NCI-H446 treated with DMSO at 0.1 percent for 48 hours (cell line): ENCODE measurements at places on chromosomes 6 and 20.

- DNase-seq = no peak
Measured at GRCh38 chr6:63676412-63677114, 41.0 kb downstream of the PHF3 start.

DNA sequence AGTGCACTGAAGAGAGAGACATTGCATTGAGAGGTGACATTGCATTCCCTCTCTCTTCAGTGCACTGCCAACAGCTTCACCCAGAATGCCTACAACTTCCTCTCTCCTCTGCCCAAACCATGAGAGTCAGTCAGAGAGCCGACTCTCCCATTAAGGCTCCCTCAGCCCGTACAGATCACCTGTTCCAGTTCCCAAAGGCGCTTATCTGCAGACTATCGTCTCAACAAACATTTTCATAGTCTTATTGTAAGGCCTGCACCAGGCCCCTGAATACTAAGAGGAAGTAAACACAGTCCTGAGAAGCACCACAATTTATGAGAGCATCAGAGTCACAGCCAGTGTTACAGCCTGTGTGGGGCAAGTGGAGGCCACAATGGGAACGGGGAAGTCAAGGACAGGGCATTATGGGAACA lies 53.7 kb downstream of the GFOD1 start:
- no peak for DNase-seq

- no peak for DNase-seq
Measured at GRCh38 chr6:44855562-44856411, 468.3 kb downstream of the CDC5L start.

DNA sequence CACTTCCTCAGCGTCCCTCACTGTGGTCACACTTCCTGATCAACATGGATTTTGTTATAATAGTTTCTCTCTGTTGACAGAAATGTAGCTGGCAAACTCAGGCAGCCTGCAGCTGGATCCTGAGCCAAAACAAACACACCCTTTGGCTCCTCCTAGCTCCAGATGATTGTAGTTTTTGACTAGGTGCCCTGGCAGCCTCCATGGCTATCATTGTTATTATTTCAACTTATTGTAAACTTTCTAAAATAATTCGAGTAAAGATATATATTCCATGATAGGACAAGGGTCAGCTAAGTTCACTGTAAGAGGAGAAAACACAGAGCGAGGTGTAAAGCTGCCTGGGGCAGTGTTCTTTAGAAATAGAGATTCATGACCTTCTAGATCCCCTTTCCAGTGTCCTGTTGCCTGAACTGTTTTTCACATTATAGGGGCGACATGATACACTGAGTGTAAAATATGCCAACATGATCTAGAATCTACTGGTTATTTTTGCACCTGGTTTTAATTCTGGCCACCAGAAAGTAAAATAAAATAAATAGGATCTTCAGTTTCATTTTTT lies 98.2 kb upstream of the HDGFL1 start:
- DNase-seq = peak; percentile 75

- DNase-seq = no peak
Measured at GRCh38 chr20:10609276-10609675, 64.5 kb downstream of the JAG1 start.

DNA sequence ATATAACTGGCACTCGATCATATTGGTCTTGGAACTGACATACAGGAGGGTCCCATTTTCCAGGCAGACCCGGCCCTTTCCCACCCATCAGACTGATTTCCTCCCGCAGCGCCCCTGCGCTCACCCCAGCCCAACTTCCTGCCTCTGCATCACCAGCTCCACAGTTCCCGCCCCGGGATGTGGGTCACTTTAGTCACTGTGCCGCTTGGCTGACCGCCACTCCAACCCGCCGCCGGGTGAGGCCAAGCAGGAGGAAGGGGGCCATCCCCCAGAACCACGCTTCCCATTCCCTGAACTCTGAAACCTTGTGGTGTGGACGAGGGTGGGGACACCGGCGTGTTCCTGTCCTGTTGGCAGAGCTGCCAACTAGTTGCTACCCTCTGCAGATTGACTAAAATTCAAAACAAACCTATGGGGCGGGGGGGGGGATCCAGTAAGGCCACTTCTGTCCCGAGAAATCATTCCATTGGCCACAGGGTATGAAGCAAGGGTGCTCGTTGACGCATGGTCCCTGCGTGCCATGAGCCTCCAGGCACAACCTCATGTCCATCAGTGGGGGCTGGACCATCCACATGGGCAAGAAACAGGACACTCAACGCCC lies 12.3 kb downstream of the TGM2 start:
- DNase-seq = no peak

DNA sequence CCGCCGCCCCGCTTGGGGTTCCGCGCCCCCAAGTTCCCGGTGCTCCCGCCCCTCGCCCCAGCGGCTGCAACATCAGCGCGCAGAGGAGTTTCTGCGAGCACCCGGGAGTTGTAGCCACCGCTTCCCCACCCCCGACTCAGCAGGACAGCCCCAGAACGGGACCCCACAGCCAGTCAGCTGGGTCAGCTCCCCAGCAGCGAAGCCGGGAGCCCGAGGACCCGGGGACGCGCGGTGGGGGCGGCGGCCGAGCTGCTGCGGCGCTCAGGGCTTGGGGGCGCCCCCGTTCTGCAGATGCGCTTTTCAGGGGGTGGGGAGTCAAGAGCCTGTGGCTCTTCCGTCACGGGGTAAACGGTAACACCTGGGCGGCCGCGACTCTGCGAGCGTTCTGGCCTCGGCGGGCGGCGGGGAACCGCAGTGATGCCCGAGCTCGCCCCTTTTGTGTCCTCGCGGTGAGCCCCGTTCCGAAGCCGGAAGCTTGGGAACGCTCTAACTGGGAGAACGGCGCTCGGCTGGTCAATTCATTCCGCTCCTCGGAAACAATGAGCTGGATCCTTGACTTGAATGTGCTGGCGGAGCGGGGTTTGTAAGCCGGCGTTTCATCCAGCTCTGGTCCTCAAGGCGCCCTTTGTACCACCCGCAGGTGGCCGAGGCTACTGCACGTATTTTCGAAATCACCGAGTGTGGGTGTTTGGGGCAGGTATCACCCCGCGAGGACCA lies 774 bp downstream of the PLEKHG1 start:
- no peak for DNase-seq

DNA sequence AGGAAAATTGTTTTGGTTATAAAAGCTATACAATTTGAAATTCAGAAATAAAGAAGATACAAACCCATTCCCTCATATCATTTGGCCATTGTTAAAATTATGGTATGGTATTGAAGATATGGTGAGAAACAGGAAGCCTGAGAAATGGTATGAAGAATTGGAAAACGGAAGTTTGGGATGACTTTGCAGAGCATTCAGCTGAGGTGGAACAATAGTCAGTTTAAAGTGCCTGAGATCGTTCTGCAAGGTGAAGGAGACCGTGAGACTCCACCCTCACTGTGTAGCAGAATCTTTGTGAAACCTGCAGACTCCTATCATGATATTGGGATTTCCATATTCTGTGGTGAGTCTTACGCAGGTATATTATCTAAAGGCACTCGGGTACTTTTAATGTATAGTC lies 97.3 kb downstream of the ADGRB3 start:
- DNase-seq = no peak

- DNase-seq = no peak
Measured at GRCh38 chr20:61350500-61351250, 98.6 kb downstream of the CDH4 start.

- DNase-seq = no peak
Measured at GRCh38 chr6:99838607-99839006, 155.4 kb downstream of the MCHR2 start.

GRCh38 chr6:149907317-149907716 lies 9.4 kb upstream of the RAET1E start:
- no peak for DNase-seq

DNA sequence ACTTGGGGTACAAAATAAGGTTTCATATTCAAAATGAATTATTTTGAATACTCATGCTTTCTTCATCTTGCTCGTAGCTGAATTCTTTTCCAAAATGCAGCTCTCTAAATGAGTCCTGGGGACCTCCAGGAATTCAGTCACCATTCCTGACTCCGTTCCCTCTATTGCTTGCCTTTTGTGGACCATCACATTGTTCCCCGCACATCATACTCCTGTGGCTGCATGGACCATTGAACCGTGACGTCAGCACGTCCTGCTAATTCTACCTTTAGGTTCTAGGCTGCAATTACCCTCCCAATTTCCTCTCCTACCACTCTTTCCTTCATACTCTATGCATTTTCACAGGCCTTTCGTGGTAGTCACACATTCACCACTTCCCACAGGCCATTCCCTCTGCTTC lies 173.1 kb upstream of the ID4 start:
- no peak for DNase-seq

DNA sequence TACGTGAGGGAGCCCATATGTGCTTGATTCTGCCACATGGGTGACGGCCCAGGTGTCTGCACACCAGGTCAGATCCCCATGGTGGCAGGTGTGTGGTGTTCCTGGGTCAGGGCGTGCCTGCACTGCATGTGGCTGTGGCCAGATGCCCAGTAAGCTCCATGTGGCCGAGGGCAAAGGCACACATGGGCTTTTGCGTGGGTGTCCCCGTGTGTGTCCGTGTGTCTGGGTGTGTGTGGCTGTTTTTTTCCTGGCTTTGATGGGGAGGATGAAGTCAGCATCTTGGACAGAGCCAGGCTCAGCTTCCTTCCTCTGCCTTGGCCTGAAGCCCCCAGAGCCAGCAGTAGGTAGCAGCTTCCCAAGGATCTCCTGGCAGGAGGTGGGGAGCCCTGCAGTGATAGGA lies 1.5 kb upstream of the TNXB start:
- DNase-seq = no peak

- DNase-seq = no peak
Measured at GRCh38 chr6:36720251-36721141, 22.9 kb downstream of the RAB44 start.

- no peak for DNase-seq
Measured at GRCh38 chr6:7295916-7296315, 17.1 kb downstream of the SSR1 start.

DNA sequence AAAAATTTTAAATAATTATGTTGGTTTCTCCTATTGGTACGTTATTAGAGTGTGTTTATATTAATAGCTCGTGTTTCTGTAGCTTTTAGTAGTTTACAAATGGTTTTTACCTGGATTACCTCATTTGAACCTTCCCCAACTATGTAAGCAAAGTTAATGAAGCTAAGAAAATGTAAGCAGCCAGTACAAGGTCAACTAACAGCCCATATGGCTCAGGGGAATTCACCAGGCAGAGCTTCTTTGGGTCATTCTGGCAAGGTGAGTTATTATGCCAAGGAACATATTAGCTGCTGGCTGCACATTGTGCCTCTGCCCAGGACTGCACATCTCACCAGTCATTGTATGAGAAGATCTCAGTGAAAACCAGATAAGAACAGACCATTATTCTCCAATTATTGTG lies 27.0 kb upstream of the MARCKS start:
- no peak for DNase-seq

DNA sequence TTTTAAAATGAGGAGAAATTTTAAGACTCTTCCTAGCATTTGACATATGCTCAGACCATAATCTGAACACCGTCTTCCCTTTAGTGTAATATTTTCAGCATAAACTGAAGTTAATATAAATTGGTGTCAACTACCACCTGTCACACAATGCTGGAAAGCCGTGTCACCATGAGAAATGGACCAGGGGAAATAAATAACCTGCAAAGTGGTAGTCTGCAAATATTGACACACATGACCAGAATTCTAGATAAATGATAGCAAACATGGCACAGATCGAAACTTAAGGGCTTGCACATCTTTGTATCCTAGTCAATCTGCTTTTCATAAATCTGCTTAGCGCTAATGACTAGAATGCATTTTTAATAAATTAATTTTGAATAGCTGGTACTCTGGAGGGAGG lies 191.9 kb downstream of the CD83 start:
- DNase-seq = no peak

DNA sequence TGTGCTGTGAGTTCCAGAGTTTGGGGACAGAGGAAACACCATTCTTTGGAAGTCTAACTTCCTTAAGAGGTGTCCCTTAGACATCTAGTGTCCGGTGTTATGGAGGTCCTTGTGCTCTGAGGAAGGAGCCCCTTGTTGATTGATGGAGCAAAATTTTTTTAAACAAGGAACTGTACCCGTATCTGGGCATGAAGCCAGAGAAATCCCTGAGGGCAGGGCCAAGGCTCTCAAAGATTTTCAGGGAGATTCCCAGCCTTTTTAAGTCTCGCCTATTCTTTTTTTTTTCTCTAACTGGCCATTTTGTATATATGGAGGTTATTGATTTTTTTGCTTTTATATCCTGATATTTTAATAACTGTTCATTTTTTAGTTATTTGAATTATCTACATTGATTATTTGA lies 45.9 kb downstream of the TRIM38 start:
- no peak for DNase-seq

GRCh38 chr6:37371154-37372083 lies 17.6 kb downstream of the RNF8 start:
- no peak for DNase-seq

DNA sequence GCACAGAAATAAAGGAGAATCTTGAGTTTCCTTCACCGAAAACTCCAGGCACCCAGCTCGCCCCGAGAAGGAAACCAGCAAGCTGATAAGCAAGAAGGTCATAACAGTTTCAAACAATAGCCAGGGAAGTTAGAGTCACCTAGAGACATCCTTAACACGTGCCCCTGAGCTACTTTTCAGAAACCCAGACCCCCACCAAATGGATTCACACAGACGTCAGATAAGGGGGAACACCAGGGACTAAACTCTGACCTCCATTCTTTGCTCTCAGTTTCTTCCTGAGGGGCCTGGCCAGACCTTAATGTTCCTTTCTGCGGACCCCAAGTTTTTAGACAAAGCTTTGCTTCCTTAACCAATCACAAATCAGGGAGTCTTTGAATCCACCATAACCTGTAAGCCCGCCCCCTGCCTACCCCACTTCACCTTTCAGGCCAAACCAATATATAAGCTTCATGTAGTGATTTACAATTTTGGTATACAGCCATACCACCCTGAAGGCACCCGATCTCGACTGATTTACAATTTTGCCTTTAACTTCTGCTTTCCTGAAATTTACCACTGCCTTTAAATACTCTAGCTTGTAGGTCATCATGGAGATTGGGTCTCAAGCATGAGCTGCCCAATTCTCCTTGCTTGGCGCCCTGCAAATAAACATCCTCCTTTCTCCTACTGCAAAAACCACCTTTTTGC lies 11.7 kb downstream of the SOD2 start:
- DNase-seq = no peak

- no peak for DNase-seq
Measured at GRCh38 chr6:155090166-155090565, 95.1 kb downstream of the TIAM2 start.

DNA sequence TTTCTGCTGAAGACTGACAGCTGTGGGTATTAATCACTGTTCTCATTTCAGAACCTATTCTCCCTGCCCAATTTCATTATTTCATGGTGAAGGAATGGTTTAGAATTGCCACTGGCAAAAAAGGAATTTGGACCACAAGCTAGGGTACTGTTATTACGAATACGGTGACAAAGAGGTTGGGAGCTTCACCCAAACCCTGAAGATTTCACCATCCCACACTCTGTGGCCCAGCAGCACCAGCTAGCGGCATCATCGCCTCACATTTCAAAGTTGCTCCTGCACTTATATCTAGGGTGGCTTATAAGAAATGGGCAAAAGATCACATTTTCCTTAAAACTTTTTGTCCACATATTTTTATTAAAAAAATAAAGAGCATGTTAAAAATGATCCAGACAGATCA lies 236.1 kb downstream of the SYNDIG1 start:
- DNase-seq = no peak

- no peak for DNase-seq
Measured at GRCh38 chr20:40697541-40697940, 8.5 kb upstream of the MAFB start.

GRCh38 chr6:146550911-146551310 lies 7.3 kb downstream of the RAB32 start:
- no peak for DNase-seq
